Kidney epithelial cell (primary cell): ENCODE measurements at places on chromosomes 12 and 14. TPM values are rescaled to one million over a fixed set of nuclear protein-coding genes. Genes with fewer than 3 reads are reported as not detected.

The IRAK4 gene
- total RNA-seq, result 17.7 and 19.4 TPM in 2 replicates

- no peak for DNase-seq
Observed at GRCh38 chr12:5520037-5520436, 88.1 kb downstream of the NTF3 start.

GRCh38 chr12:78636231-78636855 is 228.2 kb upstream of the SYT1 start:
- DNase-seq, result no peak

DNA sequence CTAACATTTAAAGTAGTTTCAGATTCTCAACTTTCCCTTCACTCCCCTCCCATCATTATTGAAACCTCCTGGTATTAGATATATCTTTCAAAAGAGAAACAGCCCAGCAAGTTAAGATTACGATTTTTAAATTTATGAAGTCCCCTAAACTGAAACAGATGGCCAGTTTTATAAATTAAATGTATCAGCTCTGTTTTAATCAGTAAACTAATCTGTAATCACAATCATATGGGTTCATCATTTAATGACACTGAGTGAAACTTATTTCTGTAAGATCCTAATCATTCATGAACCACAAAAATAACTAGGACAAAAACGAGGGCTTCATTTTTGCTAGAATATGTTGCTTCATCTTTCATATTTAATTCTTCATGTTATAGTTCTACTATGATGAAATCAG is 137.8 kb downstream of the EPS8 start:
- no peak for DNase-seq

DNA sequence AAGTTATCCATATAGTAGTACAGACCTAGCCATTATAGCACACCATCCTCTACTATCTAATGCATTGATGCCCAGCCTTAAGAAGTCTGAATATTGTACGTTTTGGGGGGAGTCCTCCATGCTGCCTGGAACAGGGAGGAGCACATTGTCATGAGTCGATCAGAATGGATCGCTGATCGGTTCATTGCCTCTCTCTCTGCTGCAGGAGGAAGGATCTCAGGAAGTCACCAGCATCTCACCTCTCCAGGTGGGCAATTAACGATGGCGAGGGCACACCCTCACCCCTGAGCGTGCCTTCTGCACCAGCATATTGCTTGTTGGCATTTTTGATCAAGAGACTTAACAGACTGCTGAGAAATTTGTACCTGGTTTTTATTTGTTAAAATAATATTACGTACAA is 11.5 kb downstream of the CCND2 start:
- no peak for DNase-seq

DNA sequence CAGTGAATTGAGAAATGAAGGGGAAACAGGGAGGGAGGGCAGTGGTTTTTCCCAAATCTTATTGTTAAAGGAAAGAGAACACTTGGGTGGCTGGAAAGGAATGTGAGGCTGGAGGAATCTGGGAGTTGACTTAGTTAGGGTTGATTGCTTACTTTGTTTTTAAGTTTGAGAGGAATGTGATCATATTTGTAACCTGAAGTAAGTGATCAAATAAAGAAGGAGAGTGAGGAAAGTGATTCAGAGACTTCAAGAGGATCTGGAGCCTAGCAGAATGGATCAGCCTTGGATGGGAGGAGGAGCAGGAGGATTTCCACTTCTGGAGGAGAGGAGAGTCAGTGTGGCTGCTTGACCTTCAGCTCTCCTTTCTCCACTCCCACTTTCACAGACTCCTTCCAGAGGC is 6.0 kb upstream of the LRP6 start:
- peak; percentile 45 for DNase-seq

GRCh38 chr12:50753232-50753769 is 10.6 kb upstream of the ATF1 start:
- no peak for DNase-seq

DNA sequence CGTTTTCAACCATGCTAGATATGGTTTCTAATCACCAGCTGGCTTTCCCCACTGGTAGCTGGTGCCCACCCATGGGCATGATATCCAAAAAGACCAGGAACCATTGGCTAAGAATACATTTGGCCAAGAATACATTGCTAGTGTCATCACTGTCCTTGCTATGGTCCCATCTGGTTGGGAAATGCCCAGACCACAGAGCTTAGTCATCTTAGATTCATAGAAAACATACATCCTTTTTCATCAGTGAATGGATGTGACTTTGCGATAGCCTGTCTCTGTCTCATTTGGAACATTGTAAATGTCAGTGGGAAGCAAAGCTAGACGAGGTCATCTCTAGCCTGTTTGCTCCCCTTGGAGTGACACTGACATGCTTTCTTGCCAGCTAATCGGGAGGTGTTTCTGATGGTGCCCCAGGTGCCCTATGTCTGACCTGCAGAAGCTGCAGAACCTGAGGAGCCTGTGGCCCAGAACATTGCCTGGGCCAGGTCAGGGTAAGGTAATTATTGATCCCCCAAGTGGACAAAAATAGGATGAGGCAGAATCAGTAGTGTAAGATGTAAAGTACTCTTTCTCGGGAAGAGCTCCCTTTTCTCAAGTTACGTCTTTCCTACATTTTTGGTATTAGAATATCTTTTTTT is 194.8 kb downstream of the SLC41A2 start:
- no peak for DNase-seq

- DNase-seq, result no peak
Observed at GRCh38 chr14:105529569-105530284, 3.3 kb downstream of the TMEM121 start.
